NCI-H2227 treated with DMSO at 0.1 percent for 48 hours (cell line): ENCODE measurements at places on chromosomes 16 and 17.

- no peak for DNase-seq
Observed at GRCh38 chr17:79668344-79669250, 57.7 kb upstream of the RBFOX3 start.

DNA sequence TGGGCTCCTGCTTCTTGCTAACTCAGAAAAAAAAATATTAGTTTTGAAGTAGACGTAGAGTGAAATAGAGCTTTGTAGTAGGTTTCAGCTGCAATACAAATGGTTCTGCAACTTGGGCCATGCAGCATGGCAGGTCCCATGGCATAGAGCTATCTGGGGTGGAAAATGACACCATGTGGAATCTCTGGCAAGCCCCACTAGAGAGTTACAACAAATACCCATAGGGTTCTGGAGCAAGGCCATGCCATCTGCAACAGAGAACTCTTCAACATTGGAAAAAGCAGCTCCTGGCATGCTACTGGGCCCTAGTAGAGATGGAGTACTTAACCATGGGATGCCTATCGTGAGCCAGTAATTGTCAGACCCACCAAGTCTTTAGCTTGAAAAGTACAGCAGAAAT is 25.3 kb upstream of the RBBP6 start:
- DNase-seq, result no peak

DNA sequence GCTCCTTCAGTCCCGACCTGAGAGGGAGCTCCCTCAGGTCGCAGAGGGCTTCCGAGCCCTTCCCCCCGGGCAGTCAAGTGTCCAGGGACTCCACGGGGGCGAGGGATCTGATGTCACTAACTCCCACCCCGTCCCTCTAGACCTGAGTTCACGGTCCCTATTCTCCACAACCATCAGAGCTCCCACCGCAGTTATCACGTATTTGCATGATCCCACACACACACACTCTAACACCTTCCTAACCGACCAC is 3.7 kb upstream of the PER1 start:
- DNase-seq, result no peak

DNA sequence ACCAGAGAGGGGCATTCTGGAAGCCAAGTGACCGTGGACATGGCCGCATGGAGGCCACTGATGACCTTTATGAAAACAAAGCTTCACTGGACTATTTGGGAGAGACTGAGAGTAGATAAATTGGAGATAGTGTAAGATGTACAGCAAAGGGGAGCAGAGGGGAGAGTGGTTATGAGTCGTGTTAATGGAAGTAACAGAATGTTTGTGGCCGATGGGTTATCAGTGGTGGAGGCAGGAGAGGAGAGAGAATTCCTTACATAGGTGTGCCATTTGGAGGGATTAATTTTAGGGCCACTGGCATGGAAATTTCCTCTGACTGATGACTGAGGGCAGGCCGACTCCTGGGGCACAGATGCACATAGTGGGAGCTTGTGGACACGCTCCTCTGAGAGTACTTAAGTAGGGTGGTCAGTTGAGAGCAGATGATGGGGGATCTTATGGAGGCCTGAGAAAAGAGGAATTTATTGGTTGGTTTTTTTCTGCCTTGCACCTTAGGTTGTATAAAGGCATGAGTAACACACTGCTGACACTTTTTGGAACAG is 19.2 kb downstream of the PRPSAP2 start:
- no peak for DNase-seq

DNA sequence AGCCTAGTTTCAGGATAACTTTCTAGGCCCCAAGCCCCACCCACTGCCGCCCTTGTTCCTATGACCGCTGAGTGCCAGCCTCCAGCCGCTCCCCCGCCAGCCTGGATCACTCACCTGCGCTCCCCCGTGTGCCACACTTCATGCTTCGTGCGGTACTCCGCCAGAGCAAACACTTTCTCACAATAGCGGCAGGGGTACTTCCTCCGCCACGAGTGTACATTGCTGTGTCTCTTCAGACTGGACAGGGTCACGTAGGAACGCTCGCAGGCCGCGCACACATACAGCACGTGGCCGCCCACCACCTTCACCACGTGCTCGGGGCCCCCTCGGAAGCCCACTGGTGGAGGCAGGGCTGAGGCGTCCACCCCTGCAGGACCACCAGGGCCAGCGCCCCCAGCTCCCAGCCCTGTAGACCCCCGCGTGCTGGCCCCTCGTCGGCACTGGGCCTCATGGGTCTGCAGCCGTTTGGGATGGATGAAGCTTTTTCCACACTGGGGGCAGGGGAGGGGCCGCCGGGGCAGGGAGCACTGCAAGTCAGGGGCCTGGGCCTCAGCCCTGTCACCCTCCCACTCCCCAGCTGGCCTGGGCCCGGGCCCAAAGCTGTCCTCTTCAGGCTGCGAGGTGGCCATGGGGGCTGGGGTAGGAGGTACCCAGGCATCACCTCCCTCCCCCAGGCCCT is 13.7 kb downstream of the ZBTB4 start:
- DNase-seq, result no peak
